Dermis microvascular lymphatic vessel endothelial cell (primary cell): ENCODE measurements at places on chromosomes 6 and 20. TPM values are rescaled to one million over a fixed set of nuclear protein-coding genes. Genes with fewer than 3 reads are reported as not detected.

- no peak for DNase-seq
Observed at GRCh38 chr6:9412951-9413559, 977.7 kb upstream of the SLC35B3 start.

DNA sequence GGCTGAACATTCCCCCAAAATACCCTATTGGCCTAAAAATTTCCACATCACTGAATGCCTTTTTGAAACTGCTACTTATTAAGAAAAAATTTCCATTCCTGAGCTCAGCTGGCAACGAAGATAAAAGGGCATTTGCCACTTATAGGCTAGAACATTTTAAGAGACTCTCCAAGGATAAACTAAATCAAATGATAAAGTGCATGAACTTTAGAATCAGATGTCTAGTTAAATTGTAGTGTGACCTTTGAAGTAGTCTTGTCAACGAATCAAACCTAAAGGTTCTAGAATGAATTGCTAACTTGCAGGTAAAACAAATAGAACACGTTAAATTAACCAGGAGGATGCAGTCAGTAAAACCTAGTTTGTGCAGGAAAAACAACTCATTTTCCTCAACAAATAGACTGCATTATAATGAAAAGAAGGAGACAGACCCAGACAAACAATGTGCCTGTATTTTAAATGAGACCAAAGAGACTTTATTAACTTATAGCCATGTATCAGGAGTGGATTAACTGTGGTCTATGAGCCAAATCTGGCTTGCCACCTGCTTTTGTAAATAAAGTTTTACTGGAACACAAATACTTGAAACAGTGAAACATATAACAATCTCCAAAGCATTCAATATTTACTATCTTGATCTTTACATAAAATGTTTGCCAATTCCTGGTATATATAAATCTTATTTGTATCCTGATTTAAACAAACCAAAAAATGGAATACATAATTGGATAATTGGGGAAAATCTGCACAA is 184.4 kb downstream of the MEI4 start:
- DNase-seq: no peak

DNA sequence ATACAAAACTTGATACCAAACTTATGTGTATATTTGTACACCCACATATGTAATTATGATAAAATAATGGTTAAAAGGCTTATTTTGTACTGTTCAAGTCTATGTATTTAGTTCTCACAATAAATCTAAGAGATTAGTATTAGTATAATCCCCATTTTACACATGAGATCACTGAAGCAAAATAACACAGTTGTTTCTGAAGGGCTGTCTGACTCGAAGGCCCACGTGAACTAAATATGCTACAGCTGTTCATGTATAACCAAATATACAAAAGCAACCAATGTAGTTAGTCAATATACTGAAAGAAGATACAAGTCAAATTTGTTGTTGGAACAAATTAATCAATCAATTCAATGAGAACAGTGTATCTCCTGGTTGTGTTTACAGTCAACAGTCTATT is 959.2 kb downstream of the EPHA7 start:
- DNase-seq: no peak

- DNase-seq: peak; percentile 10
Observed at GRCh38 chr20:38766071-38766470, 17.8 kb downstream of the ACTR5 start.

DNA sequence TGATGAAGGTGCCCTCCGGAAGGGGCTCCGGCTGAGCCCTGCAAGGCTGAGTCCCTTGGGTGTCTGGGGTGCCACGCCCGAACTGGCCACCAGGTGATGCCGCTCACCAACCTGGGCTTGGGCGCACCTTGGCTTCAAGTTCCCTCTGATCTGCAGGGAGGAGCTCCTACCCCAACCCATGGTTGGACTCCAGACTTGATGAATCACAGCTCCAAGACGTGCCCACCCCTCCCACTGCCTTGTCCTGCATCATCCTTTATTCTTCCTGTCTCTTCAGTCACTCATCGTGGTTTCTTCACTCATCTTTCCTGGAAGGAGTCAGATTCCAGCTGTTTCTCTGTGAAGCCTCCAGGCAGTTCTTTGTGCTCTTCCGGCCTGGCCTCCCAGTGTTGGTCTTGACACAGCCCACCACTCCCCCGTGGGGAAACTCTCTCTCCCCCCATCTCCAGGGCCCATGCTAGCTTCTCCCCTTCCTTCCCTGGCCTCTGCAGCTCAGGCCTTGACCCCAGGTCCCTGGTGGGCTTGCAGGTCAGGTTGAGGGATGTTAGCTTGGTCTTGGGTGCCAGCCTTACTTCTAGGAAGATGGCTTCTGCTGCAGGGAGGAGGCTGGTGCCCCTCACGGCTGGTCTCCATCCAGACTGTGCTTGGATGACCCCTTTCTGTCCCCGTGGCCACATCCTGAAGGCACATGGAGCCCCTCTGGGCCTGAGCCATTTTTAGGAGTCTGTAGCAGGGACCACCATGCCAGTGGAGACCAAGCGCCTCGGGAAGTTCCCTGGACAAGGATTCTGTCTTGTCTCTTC is 2.6 kb upstream of the ZBP1 start:
- no peak for DNase-seq

GRCh38 chr20:57715268-57715904 is 5.6 kb upstream of the PMEPA1 start:
- no peak for DNase-seq

DNA sequence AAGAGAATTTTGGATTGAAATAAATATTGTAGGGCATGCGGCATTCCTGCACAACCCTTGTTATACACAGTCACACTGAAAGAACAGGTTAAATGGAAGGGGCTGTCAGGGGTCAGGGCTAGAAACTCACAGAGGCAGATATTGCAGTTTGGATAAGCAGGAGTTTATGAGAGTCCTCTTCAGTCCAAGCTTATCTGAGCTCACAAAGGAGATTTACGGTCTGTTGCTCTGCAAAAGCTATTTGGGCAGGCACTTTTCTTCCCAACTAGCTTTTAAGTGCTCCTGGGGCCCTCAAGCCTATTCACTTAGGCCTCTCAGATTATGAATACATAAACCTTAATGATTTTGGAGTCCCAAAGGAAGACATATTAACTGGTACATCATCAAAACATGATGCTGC is 156.2 kb downstream of the SOX4 start:
- no peak for DNase-seq

DNA sequence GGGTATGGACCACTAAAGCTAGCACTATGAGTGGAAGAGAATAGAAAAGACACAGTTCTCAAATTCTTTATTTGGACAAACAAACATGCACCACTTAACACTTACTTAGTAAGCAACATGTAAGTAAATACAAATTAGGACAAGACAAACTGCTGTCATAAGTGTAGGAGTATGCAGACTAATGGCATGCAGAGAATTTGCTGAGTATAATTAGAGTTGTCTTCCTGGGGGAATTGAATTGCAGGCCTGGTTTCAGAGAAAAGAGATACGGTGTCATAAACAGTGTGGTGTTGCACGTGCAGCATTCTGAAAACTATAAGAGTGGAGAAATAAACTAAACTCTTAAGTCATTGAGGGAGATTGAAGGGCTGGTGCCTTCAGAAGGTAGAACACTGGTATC is 125.2 kb upstream of the EYA4 start:
- no peak for DNase-seq

DNA sequence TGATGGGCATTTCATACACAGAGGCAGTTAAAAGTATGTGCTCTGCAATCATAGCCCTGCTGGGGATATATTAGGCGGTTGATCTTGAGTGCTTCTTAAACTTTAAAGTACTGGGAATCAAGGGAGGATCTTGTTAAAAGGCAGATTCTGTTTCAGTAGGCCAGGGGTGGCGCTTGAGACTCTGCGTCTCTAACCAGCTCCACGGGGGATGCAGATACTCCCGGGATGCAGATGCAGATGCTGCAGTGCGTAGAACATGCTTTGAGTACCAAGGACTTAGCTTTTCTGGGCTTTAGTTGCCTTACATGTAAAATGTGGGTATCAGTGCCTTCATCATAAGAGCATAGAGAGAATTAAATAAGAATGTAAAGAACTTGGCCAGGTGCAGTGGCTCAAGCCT is 44.4 kb upstream of the ENPP5 start:
- DNase-seq: no peak

- no peak for DNase-seq
Observed at GRCh38 chr20:59939879-59940128, 301 bp downstream of the PPP1R3D start.

DNA sequence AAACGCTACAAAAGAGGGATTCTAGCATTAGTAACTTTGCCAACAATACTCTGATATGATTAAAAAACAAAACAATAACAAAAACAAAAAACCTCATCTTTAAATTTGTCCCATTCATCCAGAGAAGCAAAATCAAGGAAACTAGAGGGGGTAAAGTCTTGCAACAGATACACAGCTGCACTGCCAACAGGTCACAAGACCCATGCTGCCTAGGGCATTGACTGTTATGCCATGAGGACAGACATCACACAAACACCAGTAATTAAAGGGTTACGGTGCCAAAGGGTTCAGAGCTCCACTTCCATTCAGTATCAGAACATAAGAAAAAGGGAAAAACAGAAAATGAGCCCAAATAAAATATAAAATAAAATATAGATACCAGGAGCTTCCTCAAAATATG is 1.6 kb downstream of the TBC1D20 start:
- DNase-seq: no peak

DNA sequence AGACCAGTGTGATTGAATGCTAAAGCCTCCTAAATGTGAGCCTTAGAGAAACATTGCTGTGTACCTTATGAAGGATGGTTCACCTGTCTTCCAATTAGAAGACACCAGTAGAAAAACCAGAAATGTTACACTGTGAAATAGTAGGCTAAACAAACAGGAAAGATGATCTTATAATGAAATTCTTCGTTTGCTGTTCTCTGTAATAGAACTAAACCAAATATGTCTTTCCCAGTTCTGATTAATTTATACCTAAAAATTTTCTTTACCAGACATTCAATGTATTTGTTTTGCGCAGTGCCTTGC is 114.8 kb downstream of the RTN4IP1 start:
- no peak for DNase-seq

DNA sequence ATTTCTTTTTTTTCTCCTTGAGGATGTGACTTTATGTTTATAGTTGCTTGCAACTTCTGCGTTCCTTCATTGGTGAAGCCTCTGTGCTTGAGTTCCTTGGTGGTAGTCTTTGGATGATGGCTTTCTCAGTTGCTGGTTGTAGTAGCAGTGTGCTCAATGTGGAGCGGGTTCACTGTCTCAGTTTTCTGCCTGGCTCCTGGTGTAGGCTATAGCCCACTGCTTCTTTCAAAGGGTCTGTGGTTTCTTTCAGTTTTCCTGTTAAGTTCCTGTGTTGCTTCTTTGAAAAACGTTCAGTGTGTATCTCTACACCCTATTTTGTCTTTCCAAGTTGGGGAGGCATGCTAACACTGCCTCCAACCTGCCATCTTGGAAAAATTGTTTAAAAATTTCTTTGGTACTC is 33.9 kb upstream of the ZBTB24 start:
- DNase-seq: no peak

GRCh38 chr6:96940322-96940721 is 15.8 kb downstream of the KLHL32 start:
- DNase-seq: no peak

DNA sequence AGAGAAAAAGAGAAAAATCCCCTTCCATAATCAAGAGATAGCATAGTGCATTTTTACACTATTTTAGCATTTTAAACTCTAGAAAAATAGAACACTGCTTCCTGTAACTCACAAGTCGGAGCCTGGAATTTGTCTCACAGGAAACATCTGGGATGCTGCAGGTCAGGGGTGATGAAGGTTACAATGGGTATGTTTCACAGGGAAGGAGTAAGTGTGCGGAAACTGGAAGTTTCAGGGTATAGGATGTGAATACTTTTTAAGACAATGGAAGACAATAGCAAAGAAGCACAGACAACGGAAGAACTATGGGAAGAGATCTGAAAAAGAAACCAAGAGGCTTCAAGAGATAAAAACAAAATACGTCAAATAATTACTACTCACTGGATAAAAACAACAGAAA is 361.0 kb upstream of the MARCKS start:
- DNase-seq: peak; percentile 98

GRCh38 chr20:33837096-33837830 is 26.1 kb downstream of the CHMP4B start:
- no peak for DNase-seq

GRCh38 chr6:166678426-166678825 is 51.4 kb upstream of the RPS6KA2 start:
- no peak for DNase-seq

- peak; percentile 34 for DNase-seq
Observed at GRCh38 chr6:10800810-10801209, 37.5 kb downstream of the MAK start.

GRCh38 chr6:27303613-27304272 is 8.3 kb downstream of the POM121L2 start:
- DNase-seq: no peak

- DNase-seq: no peak
Observed at GRCh38 chr6:168171673-168172353, 92.8 kb upstream of the FRMD1 start.

- DNase-seq: no peak
Observed at GRCh38 chr6:38799529-38800184, 84.5 kb downstream of the DNAH8 start.

DNA sequence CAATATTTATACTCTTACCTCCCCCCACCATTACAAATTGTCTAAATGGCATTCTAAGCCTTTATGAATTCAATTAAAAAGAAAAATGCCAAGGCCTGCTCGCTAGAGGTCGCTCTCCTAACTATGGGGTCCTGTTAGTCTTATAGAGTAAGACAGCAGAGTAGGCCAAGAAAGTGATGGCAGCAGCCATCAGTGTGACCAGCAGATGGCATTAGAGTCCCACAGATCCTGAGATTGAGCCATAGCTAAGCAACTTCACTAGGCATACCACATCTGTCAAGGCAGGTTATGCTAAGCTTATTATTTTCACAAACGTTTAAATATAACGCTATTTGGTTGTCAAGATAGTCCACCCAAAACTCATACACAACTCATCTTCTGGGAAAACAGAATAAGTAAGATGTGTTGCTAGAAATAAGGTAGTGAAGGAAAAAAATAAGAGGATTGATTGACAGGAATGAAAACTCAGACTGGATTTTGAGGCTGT is 57.6 kb upstream of the SCAF8 start:
- DNase-seq: peak; percentile 97

Gene FOXO3
- 10.7 and 15.8 TPM in 2 replicates for total RNA-seq

Gene LY86
- not detected in 2 replicates for total RNA-seq

Gene PRPH2
- 0.13 and 0.38 TPM in 2 replicates for total RNA-seq

Gene ADGRB3
- not detected in 2 replicates for total RNA-seq

Gene PGC
- not detected in 2 replicates for total RNA-seq

Gene DEFB119
- not detected in 2 replicates for total RNA-seq

Gene ZNF76
- 15.7 and 23.9 TPM in 2 replicates for total RNA-seq

Gene ARMC2
- total RNA-seq: 0.51 and 0.64 TPM in 2 replicates

Gene TRDN
- total RNA-seq: not detected in 2 replicates

Gene NR2E1
- total RNA-seq: not detected in 2 replicates

Gene TRAPPC3L
- under 0.01 and 0.25 TPM in 2 replicates for total RNA-seq

Gene WFDC2
- total RNA-seq: not detected in 2 replicates

Gene RIMS1
- total RNA-seq: 21.2 and 34.4 TPM in 2 replicates

Gene PNISR
- 27.7 and 37.3 TPM in 2 replicates for total RNA-seq
